ENCODE measurements at places on chromosomes 6 and 20.

DNA sequence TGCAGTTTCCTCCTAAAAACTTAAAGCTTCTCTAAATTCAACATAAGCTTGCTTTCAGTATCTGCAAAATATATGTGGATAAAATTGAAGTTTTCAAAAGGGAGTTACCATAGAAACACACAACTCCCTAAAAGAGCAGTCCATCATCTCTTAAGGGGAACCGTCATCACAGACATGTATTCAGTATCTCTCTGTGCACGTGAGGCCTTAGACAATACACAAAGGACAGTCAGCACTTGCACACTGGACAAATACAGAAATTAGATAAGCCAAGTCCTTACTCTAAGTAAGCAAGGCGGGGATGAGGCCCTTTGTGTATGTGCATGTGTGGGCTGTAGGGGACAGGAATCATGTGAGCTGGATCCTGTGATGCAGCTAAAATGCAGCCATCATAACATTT lies 136.6 kb downstream of the BACH2 start:
- no peak for DNase-seq

- no peak for DNase-seq
Observed at GRCh38 chr6:130912434-130912833, 85.2 kb downstream of the SMLR1 start.

- no peak for DNase-seq
Observed at GRCh38 chr6:64482631-64483030, 847.0 kb downstream of the PHF3 start.

DNA sequence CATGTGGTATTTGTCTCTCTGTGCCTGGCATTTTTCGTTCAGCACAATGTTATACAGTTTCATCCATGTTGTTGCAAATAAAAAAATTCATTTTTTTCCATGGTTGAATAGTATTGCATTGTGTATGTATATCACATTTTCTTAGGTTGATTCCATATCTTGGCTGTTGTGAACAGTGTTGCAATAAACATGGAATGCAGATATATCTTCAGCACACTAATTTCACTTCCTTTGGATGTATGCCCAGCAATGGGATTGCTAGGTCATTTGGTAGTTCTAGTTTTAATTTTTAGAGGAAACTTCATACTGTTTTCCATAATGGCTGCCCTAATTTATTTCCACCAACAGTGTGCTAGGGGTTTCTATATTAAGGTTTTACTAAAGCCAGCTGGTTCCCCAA lies 52.6 kb downstream of the GFRAL start:
- no peak for DNase-seq

DNA sequence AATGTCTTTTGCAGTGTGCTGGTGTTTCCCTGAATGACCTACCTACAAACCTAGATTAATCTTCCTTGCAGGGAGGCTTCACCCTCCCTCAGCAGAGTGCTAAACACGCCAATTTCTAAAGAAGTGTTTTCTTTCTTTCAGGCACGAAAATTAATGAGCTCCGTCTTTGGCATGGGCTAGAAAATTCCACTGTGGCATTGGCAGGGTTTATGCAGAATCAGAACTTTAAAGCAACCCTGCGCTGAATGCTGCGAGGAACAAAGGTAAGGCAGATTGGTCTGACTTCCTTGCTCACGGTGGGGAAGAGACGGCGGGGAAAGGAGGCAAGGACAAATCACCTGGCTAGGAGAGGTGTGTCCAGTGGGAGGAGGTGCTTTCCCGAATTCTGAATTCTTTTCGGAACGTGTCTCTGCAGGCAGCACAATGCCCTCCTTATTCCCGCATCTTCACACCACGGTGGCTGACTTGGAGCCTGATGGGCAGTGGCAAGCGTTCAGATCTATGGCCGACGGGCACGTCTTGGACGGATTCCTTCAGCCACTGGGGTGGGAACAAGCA lies 6.2 kb upstream of the BANF2 start:
- DNase-seq = no peak

DNA sequence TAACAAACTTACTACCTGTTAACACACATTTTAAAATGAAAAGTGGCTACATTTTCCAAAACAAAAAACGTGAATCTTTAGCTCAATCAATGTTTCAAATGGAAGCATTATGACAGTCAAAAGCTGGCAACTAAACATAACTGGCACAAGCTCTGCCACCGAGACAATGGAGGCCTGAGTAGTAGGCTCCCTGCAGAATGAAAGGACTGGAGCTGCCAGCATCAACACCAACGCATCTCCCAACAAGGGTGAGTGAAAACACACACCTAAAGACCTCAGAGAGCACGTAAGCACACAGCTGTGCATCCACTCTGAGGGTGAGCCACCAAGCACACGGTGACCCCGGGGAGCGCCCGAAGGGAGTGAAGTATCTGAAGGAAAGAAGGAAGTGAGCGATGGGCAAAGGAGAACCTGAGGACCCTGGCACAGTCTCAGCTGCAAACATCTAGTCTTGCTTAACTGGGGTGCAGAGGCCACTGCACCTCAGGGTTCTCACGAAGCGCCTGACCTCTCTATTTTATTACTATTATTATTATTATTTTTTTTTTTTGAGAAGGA lies 1.6 kb upstream of the ADRM1 start:
- DNase-seq = no peak

DNA sequence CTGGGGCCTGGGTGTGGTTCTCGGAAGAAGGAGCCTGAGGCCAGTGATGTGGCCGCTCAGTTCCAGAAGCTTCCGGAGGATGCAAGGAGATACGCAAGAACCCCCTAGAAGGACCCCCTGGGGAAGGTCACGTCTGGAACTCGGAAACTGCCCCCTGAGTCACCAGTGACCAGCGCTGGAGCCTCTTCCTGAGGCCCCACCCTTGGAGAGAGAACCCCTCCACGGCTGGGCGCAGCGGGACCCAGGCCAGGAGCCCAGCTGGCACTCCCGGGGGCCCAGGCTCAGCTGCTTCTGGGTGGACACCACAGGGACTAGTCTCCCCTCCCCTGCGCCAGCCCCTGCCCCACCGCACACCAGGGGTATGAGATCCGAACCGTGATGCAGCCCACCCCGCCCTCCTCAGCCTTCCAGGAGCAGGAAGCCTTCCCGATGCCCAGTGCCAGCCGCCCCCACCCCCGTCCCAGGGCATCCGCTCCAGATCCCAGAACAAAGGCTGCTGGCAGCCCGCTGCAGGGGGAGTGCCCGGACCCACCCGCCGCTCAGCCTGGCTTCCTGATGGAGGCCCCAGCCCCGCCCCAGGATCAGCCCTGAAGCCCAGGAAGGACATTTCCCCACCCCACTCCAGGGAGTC lies 7.5 kb downstream of the LAMA5 start:
- no peak for DNase-seq

DNA sequence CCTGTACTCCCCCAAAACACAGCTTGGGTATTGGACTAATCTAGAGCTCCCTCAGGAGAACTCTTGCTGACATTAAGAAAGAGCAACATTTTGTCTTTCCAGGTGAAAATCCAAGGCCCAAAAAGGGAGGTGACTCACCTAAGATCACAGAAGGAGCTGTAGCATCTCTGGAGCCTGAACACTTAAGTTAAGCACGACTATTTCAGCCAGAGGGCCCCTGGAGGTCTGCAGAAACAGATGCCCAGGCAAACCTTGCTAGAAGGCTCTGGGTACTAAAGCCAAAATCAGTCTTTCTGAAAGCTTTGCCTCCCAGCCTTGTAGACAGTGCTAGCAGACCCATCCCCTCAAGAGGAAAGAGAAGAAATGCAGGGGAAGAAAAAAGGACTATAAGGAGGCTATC lies 8.8 kb downstream of the EDN1 start:
- DNase-seq = no peak
